Ascending aorta (tissue), 2 donors: ENCODE measurements at places on chromosomes 3 and 15. TPM values are rescaled to one million over a fixed set of nuclear protein-coding genes. Genes with fewer than 3 reads are reported as not detected.

Gene CCDC32
- total RNA-seq = 16.4 TPM

Gene COL6A5
- not detected for total RNA-seq

Gene FANCI
- total RNA-seq = not detected

Gene FGF7
- total RNA-seq = 31.4 TPM

Gene TFRC
- 30.1 TPM for total RNA-seq

Gene EOMES
- total RNA-seq = not detected

Gene PLA2G4D
- total RNA-seq = not detected

Gene NPAP1
- not detected for total RNA-seq

Gene CYP8B1
- 0.43 TPM for total RNA-seq

Gene ITIH1
- total RNA-seq = 2.0 TPM

Gene ACAN
- 113 TPM for total RNA-seq

Gene HCN4
- not detected for total RNA-seq

Gene NDN
- 132 TPM for total RNA-seq

Gene MFSD1
- 35.9 TPM for total RNA-seq

Gene LRRC2
- total RNA-seq = not detected

Gene ADGRG7
- total RNA-seq = not detected

DNA sequence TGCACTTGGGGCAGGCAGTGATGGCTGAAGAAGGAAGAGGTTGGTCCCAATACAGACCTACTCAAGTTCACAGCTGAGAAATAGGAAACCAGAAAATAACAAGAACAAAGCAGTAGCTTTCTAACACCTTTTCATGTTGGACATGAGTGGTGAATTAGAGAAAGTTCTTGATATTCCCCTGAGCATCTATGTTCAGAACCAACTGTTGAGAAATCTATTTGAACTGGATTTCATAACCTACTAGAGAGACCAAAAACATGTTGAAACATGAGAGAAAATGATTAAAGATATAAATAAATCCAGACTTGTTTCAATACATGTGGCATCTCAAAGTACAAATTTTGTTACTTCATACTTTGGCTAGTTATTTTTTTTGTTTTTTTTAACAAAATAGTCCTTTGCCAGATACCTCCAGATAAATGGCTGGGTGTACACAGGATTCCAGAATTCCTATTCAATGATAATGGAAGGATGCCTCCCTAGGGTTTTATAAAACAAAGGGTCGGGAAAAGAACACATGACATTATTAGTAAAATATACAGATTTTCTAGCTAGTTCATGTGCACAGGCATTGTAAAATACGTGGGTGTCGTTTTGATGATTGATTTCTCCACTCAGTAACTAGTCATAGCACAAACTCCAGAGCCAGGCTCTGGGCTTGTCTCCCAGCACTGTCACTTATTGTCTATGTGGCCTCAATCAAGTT lies 34.4 kb upstream of the TNFSF10 start:
- DNase-seq = no peak

DNA sequence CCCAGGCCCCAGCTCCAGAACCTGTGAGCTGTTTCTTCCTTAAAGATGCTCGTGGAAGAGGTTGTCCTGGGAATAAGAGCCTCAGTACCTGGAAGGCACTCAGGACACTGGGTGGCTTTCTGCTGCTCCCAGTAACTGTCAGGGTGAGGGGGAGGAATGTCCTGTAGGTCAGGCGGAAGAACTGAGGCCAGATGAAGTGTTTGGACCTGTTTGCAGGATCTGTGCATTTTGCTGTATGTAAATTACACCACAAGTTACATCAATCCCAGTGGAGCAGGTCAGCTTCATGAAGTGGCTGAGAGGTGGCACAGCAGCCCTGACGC lies 27.1 kb downstream of the HDAC11 start:
- no peak for DNase-seq

GRCh38 chr3:45362161-45362560 lies 26.2 kb upstream of the LARS2 start:
- DNase-seq = no peak

- DNase-seq = peak; percentile 69
These were observed 21.2 kb upstream of the SHC4 start for GRCh38 chr15:48984811-48985352.

DNA sequence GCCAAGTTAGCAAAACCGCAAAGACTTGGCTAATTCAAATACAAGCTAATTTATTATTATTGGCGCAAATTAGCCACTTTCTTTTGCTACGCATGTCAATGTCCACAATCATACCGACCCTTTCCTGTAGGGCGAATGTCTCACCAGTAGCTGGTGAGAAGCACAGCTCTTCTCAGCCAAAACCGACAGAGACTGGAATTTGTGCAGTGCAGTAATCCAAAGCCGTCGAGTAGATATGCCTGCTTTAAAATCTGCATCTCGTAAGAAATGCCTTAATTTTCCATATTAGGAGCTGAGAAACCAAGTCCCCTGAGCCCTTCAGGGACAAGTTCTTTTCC lies 614 bp upstream of the MINDY2 start:
- DNase-seq = peak; percentile 78

DNA sequence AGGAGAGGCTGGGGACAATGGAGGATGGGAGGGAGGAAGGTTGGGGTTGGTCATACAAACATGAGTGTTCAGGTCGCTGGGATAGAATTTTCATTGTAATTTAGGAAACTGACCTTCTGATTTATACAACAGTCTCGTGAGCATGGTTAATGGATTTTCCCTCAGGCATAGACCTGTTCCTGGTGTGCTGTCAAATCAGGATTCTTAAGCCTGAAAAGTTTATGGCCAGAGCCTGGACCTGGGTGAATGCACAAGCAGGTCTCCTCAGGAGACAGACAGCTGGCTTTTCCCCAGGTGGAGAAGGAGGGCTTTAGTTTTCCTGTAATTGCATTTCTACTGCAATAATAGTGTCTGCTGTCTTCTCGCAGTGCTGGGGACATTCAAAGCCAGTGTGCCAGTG lies 338.0 kb downstream of the SHQ1 start:
- DNase-seq = no peak

GRCh38 chr3:47849699-47850563 lies 47.0 kb downstream of the DHX30 start:
- DNase-seq = no peak

- no peak for DNase-seq
These were observed 24.3 kb downstream of the CACNA2D3 start for GRCh38 chr3:54146506-54147239.

- no peak for DNase-seq
These were observed 721.3 kb downstream of the GBE1 start for GRCh38 chr3:81040107-81040506.

GRCh38 chr3:108342837-108343486 lies 46.6 kb downstream of the HHLA2 start:
- DNase-seq = no peak

DNA sequence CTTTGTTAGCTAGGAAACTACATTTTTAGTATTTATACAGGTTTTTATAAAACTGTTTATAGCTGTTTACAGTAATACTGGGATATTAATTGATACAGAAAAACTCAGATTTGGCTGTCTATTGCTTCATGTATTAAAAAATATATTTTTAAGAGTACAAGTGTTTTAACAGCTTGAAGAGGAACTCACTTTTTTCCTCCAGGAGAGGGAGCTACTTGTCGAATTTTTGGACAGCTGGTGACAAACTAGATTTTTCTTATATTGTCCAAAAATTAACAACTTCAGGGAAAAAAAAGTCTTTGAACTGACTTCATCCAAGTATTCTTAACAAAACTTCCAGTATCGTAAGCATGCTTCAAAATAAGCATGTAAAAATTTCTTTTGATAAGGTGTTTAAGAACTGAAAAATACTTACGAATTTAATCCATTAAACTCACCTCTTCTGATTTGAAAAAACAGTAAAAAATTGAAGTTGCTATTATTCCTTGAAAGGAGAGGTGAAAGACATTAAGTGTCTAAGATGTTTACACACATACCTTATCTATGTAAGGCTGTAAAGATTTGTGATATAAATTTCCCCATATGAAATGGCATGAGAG lies 4.0 kb downstream of the DIPK2A start:
- DNase-seq = no peak

DNA sequence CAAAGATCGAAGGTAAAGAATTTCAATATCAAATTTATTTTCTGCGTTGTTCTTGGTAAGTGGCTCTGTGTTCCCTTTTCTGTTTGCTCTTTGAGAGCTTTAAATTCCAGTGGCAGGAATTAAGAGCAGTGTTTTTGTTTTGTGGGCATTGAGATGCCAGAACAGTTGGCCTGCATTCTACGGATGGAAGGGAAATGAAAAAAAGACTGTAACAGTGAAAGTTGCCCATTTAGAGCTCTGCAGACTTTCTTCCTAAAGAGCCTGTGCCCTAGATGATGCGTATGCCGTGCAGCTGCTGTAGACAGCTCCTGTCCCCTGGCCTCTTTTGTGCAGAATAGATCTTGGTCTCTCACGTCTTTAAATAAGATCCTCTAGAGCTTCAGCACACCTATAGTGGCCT lies 58.8 kb downstream of the KAT2B start:
- no peak for DNase-seq

DNA sequence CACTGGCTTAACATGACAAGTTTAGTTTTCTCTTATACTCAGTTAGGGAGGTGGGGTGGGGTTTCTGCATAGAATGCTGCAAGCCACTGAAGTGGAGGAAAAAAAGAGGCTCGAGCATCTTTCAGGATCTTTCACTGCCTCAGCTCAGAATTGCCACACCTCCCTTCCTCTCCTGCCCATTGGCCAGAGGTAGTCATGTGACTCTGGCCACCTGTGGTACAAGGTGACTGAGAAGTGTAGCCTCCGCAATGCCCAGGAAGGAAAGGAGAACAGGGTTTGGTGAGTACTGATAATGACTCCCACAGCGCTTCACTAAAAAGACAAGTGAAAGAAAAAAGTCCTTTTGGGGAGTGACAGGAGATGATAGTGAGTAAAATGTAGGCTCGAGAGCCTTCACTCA lies 124.3 kb upstream of the TRIM42 start:
- DNase-seq = no peak

- no peak for DNase-seq
These were observed 72.5 kb downstream of the VPS8 start for GRCh38 chr3:184884359-184885017.

GRCh38 chr3:94226078-94226477 lies 163.2 kb downstream of the NSUN3 start:
- DNase-seq = no peak

DNA sequence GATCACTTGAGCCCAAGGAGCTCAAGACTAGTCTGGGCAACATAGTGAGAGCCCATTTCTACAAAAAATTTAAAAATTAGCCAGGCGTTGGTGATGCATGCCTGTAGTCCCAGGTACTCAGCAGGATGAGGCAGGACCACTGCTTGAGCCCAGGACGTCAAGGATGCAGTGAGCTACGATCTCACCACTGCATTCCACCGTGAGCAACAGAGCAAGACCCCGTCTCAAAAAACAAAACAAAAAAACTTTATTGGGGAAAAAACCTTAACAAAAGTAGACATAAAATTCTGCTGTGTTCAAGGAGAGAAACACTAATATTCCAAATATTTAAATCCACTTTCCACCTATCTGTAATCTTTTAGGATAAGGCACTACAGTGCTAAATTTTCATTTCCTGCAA lies 20.8 kb downstream of the SETD2 start:
- no peak for DNase-seq

- no peak for DNase-seq
These were observed 148.0 kb downstream of the POLR2M start for GRCh38 chr15:57854531-57854930.

DNA sequence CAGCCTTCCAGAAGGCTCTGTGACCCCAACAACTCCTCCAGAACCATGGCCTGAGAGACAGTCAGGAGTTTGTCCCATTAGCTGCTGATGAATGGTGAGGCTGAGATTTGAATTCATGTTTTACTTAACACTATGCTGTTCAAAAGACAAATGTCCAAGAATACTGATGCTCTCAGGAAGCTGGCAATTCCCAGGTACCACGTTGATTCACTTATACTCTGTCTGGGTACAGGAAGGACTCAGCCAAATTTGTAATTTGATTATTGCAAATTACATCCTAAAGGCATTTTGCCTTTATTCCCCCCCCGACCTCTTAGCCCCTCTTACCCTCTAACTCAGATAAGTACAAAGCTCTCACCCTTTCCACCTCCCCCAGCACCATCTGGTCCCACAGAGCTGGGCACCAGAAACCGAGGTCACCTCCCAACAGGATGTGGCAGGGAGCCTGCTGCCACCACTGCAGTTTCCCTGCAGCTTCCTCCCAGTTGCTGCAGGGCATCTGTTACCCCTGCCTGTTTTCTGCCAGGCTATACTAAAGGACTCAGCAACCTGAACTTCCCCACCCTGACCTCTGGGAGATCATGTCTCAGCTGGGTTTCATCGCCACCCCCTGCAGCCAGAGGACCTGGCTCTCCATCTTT lies 33.6 kb downstream of the EAF1 start:
- no peak for DNase-seq

GRCh38 chr3:104846270-104846669 lies 520.4 kb upstream of the ALCAM start:
- DNase-seq = no peak

DNA sequence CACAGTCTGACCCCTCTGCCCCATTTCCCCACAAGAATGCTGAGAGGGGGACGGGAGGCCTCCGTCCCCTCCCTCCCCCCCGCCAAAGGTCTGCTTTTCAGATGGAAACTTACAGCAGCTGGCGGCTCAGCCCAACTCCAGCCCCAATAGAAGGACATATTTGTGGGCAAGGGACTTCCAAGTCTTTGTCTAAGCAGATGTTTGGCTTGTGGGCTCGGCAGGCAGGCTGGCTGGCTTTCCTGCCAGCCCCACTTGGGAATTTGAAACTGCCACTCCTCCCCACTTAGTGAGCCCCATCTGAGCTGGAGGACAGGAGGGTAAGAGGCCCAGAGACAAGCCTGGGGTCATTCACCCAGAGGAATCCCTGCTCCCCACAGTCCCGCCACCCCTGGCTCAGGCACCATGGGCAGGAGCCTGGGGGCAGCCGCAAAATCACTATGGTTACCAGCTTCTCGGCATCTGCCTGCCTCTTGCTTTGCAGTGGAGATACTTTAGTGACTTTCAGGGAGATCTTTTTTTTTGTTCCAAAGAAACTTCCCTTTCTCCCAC lies 53.6 kb downstream of the LMCD1 start:
- DNase-seq = peak; percentile 76

GRCh38 chr3:141878326-141878725 lies 1.9 kb downstream of the ATP1B3 start:
- no peak for DNase-seq

DNA sequence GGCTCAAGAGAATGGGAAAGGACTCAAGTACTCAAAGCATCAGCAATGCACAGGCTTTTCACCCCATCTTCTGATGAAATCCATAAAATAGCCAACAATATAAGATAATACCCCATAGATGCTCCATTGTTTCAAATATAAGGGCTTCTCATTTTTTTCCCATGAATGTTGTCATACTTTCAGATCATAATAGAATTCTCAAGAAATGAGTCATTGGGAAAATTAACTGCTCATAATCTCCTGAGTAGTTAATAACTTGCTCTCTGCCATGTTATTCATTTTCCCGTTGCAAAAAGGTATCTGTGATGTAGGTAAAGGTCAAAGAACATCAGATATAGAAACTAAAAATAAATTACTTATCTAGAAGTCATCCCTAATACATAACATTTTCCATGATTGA lies 121.9 kb downstream of the NSUN3 start:
- no peak for DNase-seq

- DNase-seq = no peak
These were observed 434.5 kb upstream of the RGMA start for GRCh38 chr15:93523481-93523880.

GRCh38 chr3:1131166-1131565 lies 38.3 kb downstream of the CNTN6 start:
- no peak for DNase-seq

GRCh38 chr3:101270149-101270548 lies 50.2 kb downstream of the IMPG2 start:
- no peak for DNase-seq

- no peak for DNase-seq
These were observed 1.7 kb downstream of the SYNM start for GRCh38 chr15:99106417-99107220.
